T47D (cell line): ENCODE measurements at places on chromosomes 12 and 14.

- no peak for DNase-seq
These were observed 11.8 kb downstream of the CD163L1 start for GRCh38 chr12:7431993-7432685.

DNA sequence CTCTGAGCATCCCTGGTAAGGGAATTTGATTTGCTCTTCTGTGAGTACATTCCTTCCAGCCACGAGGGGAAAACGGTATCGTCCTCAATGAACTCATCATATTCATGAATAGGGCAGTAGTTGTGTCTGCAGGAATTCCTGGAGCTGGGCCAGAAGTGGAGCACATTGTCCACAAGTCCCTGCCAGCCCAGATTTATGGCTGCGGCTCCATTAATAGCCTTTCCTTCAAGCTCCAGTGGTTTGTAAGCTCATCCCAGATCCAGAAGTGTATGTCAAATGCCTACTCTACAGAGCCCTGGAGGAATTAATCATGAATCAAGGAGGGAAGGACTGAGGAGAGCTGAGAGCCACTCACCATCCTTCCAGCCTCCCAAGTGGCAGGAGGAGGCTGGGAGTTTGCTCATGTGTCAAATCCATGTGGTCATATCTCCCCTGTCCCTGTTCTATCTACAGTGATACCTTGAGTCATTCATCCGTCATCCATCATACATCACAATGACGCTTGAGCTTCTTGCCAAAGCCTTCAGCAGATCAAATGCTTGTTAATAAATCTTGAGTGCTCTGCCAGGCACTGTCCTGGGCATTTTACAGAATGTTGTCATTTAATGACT is 65.5 kb downstream of the SVOP start:
- peak; percentile 48 for DNase-seq

DNA sequence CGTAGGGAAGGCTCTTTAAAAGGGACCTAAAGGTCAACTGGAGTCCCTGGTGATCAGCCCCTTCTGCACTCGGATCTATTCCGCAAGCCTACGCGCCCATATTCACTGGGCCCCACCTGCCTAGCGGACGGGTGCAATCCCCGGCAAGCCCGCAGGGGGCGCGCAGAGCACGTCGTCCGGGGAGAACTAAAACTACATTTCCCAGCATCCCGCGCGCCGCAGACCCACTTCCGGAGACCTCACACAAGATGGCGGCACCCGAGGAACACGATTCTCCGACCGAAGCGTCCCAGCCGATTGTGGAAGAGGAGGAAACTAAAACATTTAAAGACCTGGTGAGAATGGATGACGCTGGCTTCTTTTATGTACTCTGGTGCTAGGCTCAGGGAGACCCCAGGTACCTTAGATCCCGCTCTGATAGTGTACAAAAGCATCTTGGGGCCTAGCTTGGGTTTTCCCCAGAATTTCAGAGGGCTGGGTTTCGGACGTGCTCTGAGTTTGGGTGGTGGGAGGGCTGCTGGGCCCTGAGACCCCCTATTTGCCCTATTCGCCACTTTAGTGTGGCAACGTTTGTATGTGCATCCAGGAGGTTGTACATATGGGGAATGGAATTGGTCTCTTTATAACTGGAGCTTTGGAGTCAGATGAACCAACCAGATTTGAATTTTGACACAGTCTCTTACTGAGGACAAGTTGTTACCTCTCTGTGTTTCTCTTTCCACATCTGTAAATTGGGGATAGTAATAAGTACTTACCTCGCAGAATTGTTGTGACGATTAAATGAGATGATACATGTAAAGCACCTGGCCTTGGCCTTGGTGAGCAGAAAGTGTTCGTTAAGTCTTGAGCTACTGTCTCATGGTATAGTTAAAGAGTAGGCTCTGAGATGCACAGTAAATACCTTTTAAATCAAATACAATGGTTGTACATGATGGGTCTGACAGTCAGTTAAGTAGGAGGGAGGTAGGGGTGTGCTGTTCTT is at the start of gene DDX47:
Gene DDX47 (plus strand): TSS at position 227 of the 982 bp plus-strand sequence. CDS start 22 bp downstream, at position 249.
- peak; percentile 79 for DNase-seq

GRCh38 chr14:104131968-104132732 is 6.2 kb upstream of the KIF26A start:
- no peak for DNase-seq

GRCh38 chr12:114598111-114598510 is 85.9 kb downstream of the TBX3 start:
- DNase-seq, result no peak

- no peak for DNase-seq
These were observed 24.7 kb downstream of the PRPF40B start for GRCh38 chr12:49647827-49648711.

- DNase-seq, result no peak
These were observed 30.5 kb downstream of the PLXNC1 start for GRCh38 chr12:94178882-94179281.

DNA sequence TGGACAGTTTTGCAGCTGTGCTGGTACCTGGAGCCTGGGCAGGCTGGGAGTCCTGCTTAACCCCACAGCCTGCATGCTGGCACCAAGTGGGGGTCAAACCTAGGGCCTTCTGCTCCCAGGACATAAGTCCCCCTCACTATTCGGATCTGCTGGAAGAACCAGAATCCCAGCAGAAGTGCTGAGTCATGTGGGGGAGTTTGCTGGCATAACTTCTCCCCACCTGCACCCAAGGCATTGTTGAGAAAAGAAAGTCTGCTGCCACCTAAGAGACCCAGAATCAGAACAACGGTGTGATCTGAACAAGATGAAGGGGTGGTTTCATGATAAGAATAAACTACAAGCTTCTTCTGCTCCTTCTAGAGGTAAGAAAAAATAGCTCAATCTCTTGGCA is 102.7 kb downstream of the RBM19 start:
- no peak for DNase-seq

GRCh38 chr12:124165695-124166094 is 129.2 kb upstream of the RFLNA start:
- DNase-seq, result no peak

GRCh38 chr14:68718023-68718990 is 74.6 kb downstream of the ZFP36L1 start:
- DNase-seq, result peak; percentile 76

DNA sequence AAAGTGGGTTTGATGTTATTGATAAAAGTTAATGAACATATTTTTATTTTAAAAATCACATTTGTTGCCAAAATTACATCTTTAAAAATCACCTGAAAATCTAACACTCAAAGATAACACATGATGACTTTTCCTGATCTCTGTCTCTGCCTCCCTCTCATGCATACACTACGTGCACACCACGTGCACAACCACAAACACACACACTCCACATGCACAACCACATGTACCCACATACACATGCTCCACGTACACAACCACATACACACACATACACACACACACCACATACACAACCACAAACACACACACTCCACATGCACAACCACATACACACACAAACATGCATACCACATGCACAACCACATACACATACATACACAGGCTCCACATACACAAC is 61.8 kb upstream of the TMEM132C start:
- DNase-seq, result no peak

DNA sequence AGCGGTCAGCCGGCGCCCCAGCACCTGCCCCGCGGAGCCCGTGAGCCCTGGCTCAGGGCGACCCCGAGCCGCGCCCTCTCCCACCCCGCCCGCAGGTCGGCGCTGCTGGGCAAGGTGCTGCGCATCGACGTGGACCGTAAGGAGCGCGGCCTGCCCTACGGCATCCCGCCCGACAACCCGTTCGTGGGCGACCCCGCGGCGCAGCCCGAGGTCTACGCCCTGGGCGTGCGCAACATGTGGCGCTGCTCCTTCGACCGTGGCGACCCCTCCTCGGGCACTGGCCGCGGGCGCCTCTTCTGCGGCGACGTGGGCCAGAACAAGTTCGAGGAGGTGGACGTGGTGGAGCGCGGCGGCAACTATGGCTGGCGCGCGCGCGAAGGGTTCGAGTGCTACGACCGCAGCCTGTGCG is 14.4 kb downstream of the HHIPL1 start:
- no peak for DNase-seq

GRCh38 chr12:64452559-64453329 is 824 bp downstream of the TBK1 start:
- peak; percentile 91 for DNase-seq

DNA sequence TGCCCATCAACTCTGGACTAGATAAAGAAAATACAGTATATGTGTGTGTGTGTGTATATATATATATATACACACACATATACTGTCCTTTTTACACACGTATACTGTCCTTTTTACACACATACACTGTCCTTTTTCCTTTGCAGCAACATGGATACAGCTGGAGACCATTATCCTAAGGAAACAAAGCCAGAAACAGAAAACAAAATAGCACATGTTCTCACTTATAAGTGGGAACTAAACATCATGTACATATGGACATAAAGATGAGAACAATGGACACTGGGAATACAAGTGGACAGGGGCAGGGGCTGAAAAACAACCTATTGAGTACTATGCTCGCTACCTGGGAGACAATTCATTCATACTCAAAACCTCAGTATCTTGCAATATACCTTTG is 23.7 kb downstream of the VDR start:
- no peak for DNase-seq

GRCh38 chr12:3200032-3200617 is 122.9 kb downstream of the TSPAN9 start:
- DNase-seq, result peak; percentile 55

DNA sequence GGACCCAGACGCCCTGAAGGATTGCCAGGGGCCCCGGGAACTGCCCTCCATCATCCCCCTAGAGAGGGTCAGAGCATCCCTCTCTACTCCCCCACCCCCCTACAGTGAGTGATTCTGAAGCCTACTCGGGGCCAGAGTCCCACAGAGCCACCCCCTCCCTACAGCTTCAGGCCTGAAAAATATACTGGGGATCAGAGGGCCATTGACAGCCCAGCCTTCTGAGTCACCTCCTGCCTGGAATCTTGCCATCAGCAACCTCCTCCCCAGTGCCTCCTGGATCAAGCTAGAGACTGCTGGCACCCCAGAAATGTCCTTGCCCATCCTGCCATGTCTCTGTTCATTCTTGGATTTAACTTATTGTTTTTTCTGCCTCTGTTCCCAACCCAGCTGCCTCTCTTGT is 21.7 kb upstream of the MIA2 start:
- DNase-seq, result no peak

- DNase-seq, result peak; percentile 54
These were observed 20.6 kb upstream of the ANHX start for GRCh38 chr12:133256321-133256720.

GRCh38 chr14:33068626-33069025 is 129.9 kb downstream of the NPAS3 start:
- no peak for DNase-seq

DNA sequence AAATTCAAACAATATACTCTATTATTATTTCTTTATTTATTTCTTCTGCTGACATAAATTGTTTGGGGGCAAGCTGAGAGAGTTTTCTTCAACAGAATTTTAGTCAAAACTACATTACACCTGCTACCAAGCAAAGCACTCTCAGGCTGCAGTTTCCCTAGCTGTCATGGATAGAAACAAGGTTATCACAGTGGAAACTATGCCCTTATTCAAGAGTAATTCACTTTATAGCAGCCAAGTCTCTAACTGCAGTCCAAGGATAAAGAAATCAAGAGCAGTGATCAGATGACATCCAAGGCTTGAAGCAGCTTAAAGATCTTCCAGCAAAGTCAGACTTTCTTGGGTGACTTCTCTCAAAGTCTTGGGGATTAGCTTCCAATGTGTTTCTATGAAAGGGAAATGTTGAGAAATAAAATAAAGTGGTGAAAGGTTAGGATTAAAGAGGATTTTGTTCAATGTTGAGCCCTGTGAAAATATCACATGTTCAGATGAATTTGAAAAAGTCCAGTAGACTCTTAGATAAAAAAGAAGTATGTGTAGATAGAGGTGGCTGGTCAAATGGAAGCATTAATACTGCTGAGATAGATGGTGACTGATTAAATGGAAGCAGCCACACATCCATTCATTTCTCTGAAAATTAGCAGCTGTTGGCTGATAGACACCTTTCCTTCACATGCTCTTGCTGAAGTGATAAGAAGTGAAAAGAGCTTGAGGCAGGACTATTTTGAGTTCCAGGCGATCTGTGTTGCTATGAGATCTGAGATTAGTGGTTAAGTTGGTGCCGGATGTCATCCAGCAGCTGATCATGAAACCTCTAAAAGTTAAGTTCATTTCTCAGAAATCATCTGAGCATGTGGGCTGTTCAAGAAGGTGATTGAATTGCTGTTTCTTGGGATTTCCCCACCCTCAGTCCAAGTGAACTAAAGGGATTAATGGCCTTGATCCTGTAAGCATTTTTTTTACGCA is 257.8 kb upstream of the BTG1 start:
- no peak for DNase-seq

DNA sequence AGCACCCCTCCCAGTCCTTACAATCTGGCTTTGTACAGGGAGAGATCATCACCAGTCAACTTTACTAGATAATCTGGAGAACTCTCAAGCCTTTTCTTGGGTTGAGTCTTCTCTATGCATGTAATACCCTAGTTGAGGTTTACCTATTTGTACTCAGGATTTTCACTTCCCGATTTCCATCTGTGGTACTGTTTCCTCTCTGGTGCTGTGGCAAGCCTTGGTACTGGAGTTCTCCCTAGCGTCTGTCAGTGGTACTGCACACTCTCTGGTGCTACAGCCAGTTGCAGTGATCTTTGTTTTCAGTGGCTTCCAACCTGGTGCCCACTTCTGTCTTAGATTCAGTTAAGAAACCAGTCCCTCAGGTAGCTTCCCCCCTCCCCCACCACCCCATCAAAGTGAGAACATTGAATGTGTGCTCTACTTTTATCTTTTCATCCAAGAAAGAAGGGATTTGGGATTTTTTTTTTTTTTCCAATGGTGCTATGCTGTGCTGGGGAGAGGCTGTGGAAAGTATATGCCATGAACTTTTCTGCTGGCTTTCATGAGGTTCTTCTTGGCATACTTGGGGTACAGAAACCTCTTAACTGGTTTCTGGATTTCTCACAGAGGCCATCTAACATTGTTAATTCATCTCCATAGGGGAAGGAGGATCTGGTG is 69.4 kb upstream of the EVL start:
- peak; percentile 85 for DNase-seq

- DNase-seq, result no peak
These were observed 239.7 kb downstream of the SNAPC1 start for GRCh38 chr14:62001963-62002362.

GRCh38 chr14:100213587-100213955 is 25.4 kb upstream of the YY1 start:
- DNase-seq, result no peak

DNA sequence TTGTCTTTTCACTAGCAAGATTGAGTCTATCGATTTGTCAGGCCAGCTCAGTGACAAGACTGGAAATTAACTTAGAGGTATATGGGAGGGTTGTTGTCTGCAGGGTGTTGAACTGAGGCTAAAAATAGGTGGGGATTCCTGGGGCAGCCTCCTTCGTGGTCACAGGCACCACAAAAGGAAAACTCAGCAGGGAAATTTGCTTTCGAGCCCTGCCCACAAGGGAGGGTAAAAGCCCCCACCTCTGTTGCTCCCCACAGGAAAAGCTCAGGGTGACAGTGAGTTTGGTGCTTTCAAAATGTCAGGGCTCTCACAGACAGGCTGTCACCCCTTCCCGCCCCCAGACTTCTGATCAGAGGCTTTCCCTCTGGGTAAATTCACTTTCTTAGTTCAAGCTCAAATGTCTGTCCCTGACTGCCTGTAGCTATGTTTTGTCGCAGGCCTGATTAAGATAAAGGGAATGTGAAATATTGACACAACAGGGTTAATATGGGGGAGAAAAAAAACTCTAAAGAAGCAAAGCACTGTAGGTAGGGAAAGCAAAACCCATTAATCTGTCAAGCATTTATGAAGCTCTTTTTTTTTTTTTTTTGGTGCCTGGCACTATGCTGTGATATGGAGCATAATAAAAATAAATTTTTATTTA is 11.7 kb upstream of the NFKBIA start:
- no peak for DNase-seq

GRCh38 chr12:116765271-116765670 is 27.2 kb downstream of the RNFT2 start:
- no peak for DNase-seq
